ENCODE measurements at places on chromosomes 11 and 22.

- DNase-seq: peak; percentile 20
Observed at GRCh38 chr11:35274909-35275785, 136.2 kb downstream of the CD44 start.

GRCh38 chr11:115455613-115456012 is 48.6 kb downstream of the CADM1 start:
- no peak for DNase-seq

GRCh38 chr22:47043835-47044721 is 281.6 kb downstream of the TBC1D22A start:
- DNase-seq: no peak

DNA sequence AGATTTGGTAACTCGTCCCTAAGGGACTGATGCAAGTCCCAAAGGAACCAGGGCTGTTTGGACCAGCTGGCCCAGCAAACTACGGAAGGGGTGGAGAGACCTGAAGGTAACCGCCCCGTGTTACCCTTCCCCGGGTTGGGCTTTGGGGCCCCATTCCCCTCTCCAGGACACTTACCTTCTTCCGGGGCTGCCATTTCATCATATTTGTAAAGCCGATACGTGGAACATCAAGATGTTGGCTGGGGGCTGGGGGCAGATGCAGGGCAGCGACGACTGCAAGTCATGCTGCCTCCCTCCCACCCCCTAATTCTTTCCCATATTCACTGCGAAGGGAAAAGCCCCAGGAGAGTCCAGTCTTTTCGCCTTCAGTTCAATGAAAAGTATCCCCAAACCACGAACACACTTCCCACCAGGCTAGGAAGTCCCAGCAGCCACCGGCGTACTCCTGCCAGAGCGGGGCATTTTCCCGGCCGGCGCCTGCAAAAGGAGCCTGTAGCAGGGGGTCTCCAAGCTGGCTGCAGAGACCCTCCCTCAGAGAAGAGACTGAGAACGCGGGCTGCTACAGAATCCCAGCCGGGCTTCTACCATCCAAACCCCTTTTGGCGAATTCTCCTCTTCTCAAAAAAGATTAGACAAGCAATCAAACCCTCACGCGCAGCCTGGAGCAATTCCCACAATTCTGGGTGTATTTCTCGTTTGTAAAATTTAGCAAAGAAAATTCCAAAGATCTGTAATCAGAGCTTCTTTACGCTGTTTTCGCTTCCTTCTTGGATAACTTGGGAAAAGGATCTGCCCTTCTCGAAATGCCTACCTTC is 236.7 kb downstream of the TTC28 start:
- DNase-seq: no peak

- peak; percentile 3 for DNase-seq
Observed at GRCh38 chr22:17890245-17890671, 116.0 kb upstream of the BID start.

GRCh38 chr11:9201372-9202162 is 63.6 kb downstream of the DENND5A start:
- no peak for DNase-seq

- DNase-seq: no peak
Observed at GRCh38 chr11:32310214-32310601, 125.1 kb downstream of the WT1 start.

GRCh38 chr11:96323642-96323985 is 19.4 kb downstream of the MAML2 start:
- no peak for DNase-seq

GRCh38 chr22:49296561-49296960 is 531.1 kb downstream of the BRD1 start:
- no peak for DNase-seq

GRCh38 chr11:82012276-82012675 is 721.4 kb downstream of the FAM181B start:
- no peak for DNase-seq

GRCh38 chr11:4044976-4045646 is 49.5 kb upstream of the RRM1 start:
- no peak for DNase-seq

- DNase-seq: no peak
Observed at GRCh38 chr22:28801845-28802594, 1.7 kb upstream of the XBP1 start.

DNA sequence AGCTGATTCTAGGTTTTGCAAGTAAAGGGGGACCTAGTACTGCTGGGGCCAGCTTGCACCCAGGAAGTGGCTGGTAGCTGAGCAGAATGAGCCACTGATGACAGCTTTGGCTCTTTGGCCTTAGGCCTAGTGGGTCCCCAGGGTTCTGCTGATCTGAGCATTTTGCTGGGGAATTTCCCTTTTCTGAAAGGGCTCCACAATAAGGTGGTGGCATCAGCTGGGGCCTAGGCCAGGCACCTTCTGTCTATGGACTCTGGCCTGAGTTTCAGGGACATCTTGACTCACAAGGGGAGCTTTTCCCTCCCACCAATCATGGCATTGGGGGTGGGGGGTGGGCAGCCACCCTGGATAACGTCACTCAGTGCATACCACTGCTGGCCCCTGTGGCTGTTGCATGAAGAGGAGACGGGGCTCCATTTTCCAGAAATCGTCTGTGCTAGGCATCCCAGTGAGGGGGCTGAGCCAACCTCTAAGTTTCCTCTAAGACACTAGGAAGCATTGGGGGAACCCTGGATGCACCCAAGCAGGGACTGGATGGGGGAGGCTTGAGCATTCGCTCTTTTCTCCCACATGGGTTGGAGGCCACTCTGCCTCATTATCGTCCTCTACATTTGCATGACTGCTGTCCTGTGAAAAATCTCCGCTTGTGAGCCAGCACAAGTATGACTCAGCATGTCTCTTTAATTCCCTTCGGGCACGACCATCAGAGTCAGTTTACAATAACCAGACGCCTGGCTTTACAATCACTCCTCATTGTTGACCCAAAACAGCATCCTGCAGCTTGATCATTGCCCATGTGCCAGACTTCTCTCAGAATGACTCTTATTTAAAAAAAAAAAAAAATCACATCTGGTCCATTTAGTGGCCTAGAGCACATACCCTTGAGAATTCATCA is 145.0 kb upstream of the THY1 start:
- no peak for DNase-seq

DNA sequence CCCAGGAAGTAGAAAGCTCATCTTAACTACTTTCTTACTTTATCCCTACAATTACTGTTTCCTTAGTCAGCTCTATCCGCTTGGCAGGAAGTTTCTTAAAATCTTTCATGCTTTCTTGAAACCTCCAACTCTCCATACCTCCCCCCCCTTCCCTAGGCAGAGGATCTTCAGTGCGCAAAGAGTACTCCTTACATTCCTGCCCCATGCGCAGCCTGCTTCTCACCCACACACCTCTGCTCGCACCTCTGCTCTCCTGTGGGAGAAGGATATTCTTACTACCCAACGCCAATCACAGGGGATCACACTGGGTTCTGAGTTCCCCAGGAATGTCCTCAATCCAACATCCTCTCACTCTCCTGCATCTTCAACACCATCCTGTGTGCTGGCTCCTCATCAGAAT is 12.3 kb downstream of the TCF20 start:
- no peak for DNase-seq

DNA sequence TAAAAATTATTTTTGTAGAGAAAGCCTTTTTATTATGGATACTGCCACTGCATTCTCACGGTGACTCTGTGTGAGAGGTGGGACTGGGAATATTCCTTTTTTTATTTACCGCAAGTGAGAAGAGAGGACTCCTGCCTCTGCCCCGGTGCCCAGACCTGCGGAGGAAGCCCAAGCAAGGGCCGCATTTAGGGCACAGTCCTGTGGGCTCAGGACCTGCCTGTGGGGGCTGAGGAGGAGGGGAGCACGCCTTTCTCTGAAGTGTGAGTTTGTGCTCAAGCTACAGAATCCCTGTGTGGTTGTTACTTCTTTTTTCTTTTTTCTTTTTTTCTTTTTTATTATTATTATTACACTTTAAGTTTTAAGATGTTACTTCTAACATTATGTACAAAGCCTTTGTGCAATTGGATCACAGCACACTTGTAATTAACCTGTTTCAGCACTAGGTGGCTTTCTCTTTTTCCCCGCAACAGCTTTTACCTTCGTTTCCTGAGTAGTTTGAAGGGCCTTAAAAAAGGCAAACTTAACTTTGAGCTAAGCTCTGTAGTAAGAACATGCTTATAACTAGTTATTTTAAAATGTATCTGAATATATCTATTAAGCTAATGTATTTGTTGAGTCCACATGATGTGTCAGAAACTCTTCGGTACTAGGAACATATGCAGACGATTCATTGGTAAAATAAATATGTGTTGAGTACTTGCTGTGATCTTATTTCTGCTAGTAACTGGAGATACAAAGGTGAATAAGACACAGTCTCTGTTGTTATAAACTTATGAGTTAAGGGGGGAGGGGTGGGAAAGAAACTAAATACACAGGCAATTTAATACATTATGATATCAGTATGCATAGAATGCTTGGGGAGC is 18.3 kb downstream of the AMOTL1 start:
- DNase-seq: peak; percentile 41

- no peak for DNase-seq
Observed at GRCh38 chr11:83736684-83737083, 450.5 kb upstream of the CCDC90B start.

GRCh38 chr11:73175551-73176144 is 33.5 kb upstream of the FCHSD2 start:
- no peak for DNase-seq

GRCh38 chr22:44347080-44347479 is 34.3 kb upstream of the SHISAL1 start:
- DNase-seq: no peak

- DNase-seq: no peak
Observed at GRCh38 chr22:45871721-45872120, 105.2 kb downstream of the WNT7B start.

DNA sequence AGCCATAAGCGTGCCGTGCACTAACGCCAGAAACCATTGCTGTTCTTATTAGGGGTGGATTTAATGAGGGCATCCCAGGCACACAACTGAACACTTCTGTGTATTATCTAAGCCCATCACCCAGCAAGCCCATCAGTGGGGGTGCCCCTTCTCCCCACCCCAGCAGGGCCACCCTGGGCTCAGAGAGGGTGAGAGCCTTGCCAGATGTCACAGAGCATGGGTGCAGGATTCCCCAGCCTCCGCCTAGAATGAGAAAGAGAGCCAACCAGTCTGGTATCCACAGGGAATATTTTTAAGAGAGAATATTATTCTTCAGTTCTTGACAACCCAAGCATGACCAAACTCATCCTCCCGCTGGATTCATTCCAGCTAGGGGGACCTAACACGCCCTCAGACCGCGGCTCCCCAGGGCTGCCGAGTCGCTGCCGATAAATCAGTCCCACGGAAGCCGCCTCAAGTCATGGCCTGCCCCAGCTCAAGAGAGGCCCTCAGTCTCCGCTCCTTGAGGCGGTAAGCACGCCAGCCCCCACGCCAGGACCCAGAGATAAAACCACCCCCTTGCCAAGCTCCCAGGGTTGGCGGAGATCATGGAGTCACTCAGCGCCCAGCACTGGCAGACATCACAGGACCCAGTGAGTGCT is 47.2 kb downstream of the MN1 start:
- DNase-seq: no peak

DNA sequence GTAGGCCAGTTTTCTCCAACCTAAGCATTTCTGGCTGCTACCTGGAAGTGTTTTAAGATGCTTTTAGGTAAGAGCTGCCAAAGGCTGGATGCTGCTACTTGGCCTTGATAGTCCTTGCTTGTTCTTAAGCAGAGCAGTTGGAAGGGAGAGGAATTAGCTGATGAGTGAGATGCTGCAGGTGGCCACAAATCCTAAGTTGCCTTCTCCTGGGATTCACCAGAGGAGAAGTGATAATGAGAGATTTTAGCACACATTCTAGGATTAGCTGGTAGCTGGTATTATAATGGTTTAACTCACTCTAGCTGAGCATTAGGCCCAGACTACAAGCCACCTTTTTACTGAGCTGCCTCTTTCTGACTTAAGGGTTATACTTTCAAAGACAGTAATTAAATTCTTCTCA is 442.9 kb upstream of the RAG2 start:
- DNase-seq: no peak

DNA sequence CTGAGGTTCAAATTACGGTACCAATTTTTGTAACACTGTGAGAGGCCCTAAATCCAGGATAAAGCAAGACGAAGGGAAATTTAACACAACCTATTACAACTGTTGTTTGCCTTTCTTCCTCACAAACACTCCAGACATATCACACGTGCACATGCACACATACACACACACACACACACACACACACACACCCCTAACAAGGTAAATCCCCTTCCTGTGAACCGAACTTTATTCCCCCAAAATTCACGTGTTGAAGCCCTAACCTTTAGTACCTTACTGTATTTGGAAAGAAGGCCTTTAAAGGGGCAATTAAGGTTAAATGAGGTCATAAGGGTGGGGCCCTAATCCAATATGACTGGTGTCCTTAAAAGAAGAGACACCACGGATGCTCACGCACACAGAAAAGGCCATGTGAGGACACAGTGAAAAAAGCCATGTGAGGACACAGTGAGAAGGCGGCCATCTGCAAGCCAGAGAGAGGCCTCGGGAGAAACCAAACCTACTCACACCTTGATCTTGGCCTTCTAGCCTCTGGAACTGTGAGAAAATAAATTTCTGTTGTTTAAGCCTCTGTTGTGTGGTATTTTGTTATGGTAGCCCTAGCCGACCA is 1.8 kb downstream of the SERGEF start:
- no peak for DNase-seq

GRCh38 chr11:22930816-22931594 is 70.7 kb upstream of the CCDC179 start:
- DNase-seq: no peak

DNA sequence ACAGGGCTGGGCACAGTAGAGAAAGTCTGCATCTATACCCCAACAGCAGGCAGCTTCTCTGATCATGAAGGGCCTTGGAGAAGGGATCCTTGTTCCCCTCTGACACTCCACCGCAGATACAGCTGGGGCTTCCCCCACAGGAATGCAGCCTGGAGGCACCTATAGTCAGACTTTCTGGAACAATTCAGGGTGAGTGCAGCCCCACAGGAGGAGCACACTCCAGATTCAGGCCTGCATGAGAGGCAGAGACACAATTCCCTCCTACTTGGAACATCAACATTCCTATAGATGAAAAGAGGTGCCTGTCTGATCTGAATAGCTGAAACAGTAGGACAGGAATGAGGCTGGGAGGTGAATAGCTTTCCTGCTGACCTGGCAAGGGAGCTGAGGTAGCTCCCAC is 1298.0 kb upstream of the CNTN5 start:
- DNase-seq: no peak

- no peak for DNase-seq
Observed at GRCh38 chr11:103586756-103587155, 449.7 kb upstream of the DDI1 start.

Measured in LoVo (cell line).